ENCODE measurements at places on chromosomes 4 and X. TPM values are rescaled to one million over a fixed set of nuclear protein-coding genes. Genes with fewer than 3 reads are reported as not detected.

- no peak for DNase-seq
Observed at GRCh38 chrX:132488180-132488705, 595 bp downstream of the MBNL3 start.

DNA sequence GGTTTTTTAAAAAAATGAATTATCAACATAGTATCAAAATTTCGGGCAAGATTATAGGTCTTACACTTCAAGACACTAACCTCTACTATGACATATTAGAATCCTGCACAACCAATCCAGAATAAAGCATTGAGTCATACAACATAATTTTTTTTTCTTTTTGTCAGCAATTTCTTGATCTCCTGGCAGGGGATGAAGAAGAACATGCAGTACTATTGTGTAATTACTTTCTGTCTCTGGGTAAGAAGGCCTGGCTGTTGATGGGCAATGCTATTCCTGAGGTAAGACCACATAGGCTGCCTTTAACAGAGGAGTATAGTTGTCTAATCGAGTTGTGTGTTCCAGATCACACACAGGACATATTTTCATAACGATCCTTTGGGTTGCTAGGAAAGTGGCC, 67.5 kb downstream of the FBXL5 start:
- DNase-seq, result no peak

DNA sequence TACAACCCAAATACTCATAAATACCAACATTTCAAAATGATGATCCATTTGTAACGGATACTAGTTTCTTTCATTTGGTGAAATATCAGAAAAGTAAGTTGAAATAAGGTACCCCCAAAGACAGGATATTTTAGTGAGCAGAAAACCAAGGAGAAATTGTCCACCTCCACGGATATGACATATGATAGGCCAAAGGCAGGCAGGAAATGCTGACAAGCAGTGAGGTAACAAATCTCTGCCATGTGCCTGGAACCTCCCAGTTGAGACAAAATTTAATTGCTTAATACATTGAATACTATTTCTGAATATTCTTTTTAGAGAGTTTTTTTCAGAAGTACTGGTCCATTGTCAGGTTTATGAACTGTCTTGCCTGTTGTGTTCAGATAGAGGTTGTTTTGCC, 118.8 kb downstream of the GATB start:
- DNase-seq, result no peak

The RAI2 gene
- total RNA-seq, result under 0.01 TPM
